Activated naive CD4-positive, alpha-beta T cell (primary cell): ENCODE measurements at places on chromosomes 16 and 17.

- DNase-seq, result no peak
These were observed 205.4 kb downstream of the ANKFN1 start for GRCh38 chr17:56358651-56359050.

DNA sequence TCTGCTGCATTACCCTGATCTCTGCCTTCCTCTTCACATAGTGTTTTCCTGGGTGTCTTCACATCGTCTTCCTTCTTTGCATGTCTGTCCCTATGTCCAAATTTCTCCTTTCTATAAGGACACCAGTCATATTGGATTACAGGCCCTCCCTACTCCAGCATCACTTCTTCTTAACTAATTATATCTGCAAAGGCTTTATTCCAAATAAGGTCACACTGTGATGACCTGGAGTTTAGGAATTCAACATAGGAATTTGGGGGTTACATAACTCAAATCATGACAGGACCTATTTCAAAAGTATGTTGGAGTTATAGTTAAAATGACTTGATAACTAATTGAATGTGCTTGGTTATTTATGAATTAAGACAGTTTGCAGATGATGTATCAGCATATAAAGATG lies 490.5 kb upstream of the ERCC4 start:
- no peak for DNase-seq

GRCh38 chr17:76131051-76131691 lies 9.9 kb downstream of the FOXJ1 start:
- DNase-seq, result no peak

- DNase-seq, result no peak
These were observed 318.3 kb downstream of the SLC39A11 start for GRCh38 chr17:72774236-72774635.

GRCh38 chr17:17398943-17399926 lies 77.6 kb upstream of the MED9 start:
- no peak for DNase-seq

- no peak for DNase-seq
These were observed 1.4 kb upstream of the STH start for GRCh38 chr17:45997624-45998023.

- no peak for DNase-seq
These were observed 45.1 kb downstream of the CMTM4 start for GRCh38 chr16:66651474-66651765.

DNA sequence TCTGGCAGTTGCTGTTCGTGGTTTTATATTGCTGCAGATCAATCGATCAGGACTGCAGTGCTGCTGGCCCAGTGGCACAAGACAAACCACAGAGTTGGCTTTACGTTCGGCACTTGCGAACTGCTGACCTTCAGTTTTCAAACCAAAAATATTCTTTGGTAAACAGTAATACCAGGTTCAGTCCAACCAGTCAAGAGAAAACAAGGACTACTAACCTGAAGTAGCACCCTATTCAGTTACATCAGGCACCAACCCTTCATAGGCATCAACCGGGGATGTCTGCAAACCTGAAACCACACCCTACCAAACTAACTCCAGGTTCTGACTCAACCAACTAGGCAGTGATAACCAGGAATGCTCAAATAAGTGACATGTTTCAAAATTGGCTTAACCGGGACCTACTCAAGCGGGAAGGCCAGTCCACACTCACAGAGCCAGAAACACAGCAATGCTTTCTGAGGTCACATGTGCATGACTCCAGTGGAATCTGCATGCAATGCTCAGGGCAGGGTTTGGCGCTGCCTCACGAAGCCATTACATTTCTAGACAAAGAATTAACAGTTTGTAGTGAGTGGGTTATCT lies 91.1 kb downstream of the SMG6 start:
- no peak for DNase-seq

DNA sequence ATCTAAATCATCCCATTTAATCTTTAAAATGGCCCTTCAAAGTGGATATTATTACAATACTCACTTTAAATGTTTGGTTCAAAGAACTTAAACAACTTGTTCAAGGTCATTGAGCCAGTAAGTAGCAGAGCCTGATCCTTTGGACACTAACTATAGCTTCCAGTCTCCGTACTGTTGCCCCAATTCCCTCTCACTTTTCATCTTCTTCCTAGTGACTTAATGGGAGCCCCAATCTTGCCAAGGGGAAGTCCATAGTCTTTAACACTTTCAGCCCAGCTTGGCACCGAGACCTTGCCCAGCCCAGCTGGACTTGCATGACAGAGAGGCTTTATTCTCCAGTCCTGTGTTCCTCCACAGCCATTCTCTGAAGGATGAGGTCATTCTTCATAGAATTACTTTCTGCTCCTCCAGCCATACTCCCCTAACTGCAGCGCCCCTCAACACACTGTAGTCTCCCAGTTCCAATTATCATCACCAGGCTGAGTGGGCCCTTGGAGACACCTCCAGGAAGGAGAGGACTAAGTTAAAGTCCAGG lies 49.2 kb upstream of the NLK start:
- DNase-seq, result no peak
